ENCODE measurements at places on chromosomes 3 and 15.

DNA sequence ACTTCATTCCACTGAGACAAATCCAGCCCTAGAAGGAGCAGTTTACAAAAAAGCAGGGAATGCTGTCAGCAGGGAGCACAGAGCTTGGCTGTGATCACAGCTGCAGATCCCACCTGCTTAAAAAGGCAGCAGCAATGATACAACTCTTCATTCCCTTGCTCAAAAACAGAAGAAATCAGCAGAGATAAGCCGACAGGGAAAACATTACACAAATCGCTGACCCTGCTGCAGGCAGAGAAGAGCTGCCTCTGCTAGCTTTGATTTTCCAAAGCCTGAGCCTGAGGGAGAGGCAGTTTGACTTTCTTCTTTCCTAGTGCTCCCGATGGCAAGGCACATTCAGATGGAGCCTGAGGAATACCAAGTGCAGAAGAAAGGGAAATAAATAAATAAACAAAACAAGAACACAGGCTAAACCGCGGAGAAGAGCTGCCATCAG, 80.2 kb downstream of the SHQ1 start:
- no peak for DNase-seq

GRCh38 chr15:100247228-100248225, 94.2 kb downstream of the ADAMTS17 start:
- DNase-seq: no peak

GRCh38 chr3:5441401-5441800, 253.9 kb downstream of the EDEM1 start:
- DNase-seq: no peak

GRCh38 chr15:59294574-59295260, 78.0 kb downstream of the MYO1E start:
- DNase-seq: no peak

- no peak for DNase-seq
These were observed 70.4 kb downstream of the FAIM start for GRCh38 chr3:138678874-138679392.

- peak; percentile 89 for DNase-seq
These were observed 15.0 kb upstream of the TM6SF1 start for GRCh38 chr15:83092309-83092976.

- no peak for DNase-seq
These were observed 61.8 kb upstream of the RBP1 start for GRCh38 chr3:139601191-139601961.

- DNase-seq: peak; percentile 65
These were observed 16.2 kb upstream of the ANKDD1A start for GRCh38 chr15:64895285-64896065.

GRCh38 chr3:170132335-170132734, 49.2 kb downstream of the PHC3 start:
- DNase-seq: peak; percentile 29

DNA sequence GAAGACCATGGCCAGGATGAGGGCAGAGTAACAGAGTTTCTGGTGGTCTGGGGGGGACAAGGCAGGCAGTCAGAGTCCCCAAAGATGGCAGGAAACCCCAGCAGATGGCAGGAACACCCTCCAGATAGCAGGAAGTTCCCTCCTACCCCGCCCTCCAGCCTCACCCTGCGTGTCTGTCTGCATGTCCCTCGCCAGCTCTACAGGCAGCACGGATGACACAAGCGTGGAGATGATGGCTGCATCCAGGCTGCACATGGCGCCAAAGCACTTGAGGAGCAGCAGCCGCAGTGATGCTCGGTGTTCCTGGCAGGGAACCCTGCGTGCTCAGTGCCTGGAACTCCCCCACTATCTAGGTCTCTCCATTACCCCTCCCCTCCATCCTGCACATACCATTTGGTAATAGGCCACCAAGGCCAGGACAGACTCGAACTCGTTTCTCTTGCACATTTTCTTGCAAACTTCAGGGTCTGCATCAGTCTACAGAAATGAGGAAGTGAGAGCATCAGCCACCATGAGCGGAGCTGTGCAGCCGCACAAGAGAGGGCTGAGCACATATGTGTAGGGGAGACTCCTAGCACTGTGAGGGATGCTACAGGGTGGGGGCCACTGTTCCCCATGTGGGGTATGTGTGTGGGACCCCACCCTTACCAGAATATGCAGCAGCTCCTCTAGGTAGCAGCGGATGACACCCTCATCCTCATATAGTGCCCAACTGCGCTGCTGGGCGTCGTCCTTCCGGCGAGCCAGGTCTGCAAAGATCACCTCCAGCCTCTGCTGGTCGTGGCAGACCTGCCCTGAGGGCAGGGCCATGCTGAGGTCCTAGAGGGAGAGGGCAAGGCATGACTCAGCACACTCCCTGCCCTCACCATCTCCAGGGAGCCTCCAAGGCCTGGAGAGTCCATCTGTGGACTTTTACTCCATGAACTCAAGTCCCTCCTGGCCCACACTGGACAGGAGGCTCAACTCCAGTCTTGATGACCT, 6.0 kb downstream of the NCKIPSD start:
- DNase-seq: no peak

DNA sequence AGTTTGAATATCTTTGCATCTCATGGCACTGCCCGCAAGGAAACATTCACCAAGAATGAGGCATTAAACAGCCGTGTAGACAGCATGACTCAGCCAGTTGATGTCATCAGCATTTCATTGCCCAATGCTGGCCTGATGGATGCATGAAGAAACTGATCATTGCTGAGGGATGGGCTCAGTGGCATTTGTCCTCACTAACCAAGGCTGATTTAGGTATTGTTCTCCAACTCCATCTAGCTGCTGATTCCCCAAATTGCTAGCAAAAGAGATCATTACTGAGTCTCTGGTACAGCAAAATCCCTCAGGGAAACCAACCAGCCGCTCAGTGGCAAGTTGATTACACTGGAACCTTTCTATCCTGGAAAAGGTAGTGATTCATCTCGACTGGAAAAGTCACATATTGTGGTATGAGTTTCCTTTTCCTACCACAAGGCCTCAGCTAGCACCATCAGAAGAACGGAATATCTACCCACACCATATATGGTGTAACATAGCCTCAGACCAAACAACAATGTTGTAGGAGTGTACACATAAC, 186.5 kb upstream of the GAP43 start:
- no peak for DNase-seq

DNA sequence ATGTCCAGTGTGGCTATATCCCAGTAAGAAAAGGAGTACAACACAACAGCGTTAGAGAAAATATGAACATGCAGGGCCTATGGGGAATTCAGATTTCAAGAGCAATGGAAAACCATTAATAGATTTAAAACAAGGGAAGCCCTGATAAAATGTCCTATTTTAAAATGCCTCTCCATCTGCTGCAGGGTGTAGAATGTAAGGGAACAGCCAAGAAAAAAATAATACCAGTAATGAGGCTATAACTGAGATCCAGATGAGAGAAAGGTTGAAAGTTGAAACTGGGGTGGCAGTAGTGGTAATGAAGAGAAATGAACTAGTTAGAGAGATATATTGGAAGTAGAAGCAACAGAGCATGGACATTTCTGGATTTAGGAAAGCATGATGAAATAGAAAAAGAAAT, 226.1 kb downstream of the KCNMB2 start:
- DNase-seq: no peak

GRCh38 chr15:74415966-74416916, 17.5 kb downstream of the SEMA7A start:
- no peak for DNase-seq

GRCh38 chr3:16124636-16125035, 49.8 kb upstream of the GALNT15 start:
- no peak for DNase-seq

- no peak for DNase-seq
These were observed 41.0 kb upstream of the C15orf61 start for GRCh38 chr15:67479781-67480505.

DNA sequence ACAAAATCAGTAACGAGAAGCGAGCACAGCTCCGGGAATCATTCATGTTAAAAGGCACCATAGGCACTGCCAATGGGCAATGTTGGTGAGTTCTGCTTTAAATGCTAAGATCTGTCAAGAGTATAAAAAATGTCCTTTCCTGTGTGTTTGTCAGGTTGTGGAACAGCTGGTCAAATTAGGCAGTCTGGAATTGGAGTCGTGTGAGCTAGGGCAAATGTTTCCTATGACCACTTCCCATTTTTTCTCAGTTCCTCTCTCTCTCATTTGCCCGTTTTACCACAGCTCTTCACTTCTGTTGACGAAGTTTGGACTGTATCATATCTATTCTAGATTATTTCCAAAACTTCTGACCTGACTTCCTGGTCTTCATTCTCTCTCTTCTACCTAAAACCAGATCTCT, 60.8 kb upstream of the GOLIM4 start:
- DNase-seq: no peak

- no peak for DNase-seq
These were observed 67.1 kb upstream of the SEC13 start for GRCh38 chr3:10387881-10388609.

- DNase-seq: no peak
These were observed 24.9 kb downstream of the APPL1 start for GRCh38 chr3:57252404-57252803.

- DNase-seq: no peak
These were observed 84.9 kb downstream of the WWTR1 start for GRCh38 chr3:149572796-149573414.

DNA sequence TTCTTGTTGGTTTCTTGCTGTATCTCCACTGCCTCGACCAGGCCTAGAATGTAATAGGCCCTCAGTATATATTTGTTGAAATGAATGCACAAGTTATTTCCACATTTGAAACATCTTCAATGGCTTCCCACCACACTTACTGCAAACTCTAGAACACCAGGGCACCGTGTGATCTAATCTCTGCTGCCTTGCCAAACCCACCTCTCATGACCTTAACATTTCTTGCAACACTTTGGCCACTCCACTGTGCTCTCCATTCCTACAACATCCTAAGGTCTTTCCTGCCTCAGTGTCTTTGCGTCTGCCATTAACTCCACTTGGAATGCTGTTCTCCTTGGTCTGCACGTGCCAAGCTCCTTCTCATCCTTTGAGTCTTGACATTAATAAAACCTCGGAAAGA, 14.1 kb downstream of the FRMD4B start:
- DNase-seq: no peak

GRCh38 chr3:16570113-16570512, 35.1 kb downstream of the DAZL start:
- DNase-seq: no peak

GRCh38 chr3:157058392-157059071, 101.4 kb downstream of the CCNL1 start:
- DNase-seq: no peak

GRCh38 chr3:134313847-134314587, 60.2 kb downstream of the AMOTL2 start:
- DNase-seq: no peak
